ENCODE measurements at places on chromosomes 4 and X.

DNA sequence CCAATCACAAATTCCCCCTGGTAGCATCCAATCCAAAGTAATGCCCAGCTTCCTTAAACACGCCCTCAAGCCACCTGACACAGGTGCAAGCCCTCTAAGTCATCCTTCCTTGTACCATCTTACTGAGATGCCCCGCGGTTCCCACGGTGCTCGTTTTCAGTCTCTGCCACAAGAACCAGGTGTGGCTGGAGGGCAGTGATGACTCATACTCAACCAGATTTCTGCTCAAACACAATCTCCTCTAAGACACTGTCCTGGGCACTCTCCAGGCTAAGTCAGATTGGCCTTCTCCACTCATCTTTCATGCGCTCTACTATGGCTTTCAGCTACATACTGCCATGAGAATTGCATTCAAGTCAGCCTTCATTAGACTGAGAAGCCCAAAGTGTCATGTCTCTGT, 3.5 kb downstream of the SH3KBP1 start:
- DNase-seq, result no peak

GRCh38 chr4:73821325-73821724, 15.2 kb upstream of the CXCL6 start:
- DNase-seq, result no peak

- no peak for DNase-seq
These were observed 52.4 kb downstream of the ANOS1 start for GRCh38 chrX:8679550-8679949.

- DNase-seq, result no peak
These were observed 6.7 kb upstream of the ZNF41 start for GRCh38 chrX:47489507-47490275.

GRCh38 chr4:177771645-177772044, 329.4 kb upstream of the AGA start:
- no peak for DNase-seq

DNA sequence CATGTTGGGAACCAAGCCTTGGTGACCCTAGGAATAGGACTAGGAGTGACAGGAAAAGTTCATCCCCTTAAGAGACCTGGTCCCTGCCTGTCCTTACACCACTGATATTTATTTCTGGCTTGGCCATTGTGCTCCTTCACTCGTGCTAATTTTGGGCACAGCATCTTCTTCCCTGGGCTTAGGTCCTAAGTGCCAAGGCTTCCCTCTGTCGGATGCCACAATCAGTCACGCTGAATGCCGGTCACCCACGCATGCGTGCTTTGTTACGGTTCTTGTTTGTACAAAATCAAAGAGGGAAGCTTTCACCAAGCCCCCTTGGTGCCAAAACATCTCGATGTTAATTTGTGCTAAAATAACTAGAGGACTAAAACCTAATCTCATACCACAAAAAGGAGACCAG, 17.4 kb upstream of the MAP3K15 start:
- no peak for DNase-seq

GRCh38 chr4:123418351-123418931, 21.8 kb downstream of the SPRY1 start:
- DNase-seq, result peak; percentile 95

- DNase-seq, result no peak
These were observed 665.5 kb downstream of the CCSER1 start for GRCh38 chr4:90792696-90793095.

- peak; percentile 16 for DNase-seq
These were observed 16.3 kb downstream of the PTTG2 start for GRCh38 chr4:37976507-37976906.

DNA sequence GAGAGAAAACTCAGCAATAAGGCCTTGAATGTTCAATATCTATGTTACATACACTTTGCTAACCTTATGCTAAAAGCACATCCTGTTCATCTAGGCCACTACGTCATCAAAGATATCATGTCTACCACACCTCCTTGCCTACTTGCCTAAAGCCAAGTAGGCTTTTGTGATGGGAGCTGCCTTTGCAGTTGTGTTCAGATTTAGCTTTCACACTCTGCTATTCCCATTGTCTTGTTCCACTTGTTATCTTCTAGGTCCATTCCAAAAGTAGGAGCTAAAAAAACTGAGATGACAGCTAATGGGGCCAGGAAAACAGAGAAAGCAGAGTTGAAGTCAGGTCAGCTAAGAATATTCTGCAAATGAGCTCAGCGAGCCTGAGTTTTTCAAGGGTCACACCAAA, 153.6 kb upstream of the EDNRA start:
- DNase-seq, result peak; percentile 19

GRCh38 chrX:68438575-68438974, 5.3 kb upstream of the OPHN1 start:
- no peak for DNase-seq

DNA sequence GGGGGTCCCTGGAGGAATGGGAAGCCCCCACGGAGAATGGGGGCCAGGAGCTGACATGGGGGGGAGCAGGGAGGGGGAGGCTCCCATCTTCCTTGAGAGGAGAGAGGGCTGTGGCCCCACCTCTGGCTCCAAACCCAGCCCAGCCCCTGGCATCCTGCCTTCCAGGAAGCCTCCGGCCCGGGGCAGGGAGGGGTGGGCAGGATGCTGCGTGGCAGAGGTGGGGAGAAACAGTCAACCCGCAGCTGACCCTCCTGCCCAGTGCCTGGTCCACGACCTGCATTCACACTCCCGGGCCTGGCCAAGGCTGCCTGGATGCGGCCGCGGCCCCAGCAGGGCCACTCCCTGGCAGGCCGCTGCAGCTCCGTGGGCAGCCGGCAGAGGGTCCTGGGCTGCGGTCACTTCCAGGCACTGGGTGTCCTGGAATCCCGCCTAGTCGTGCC, 39.0 kb downstream of the CPLX1 start:
- DNase-seq, result no peak

GRCh38 chr4:102404431-102404969, 59.2 kb upstream of the SLC39A8 start:
- peak; percentile 60 for DNase-seq

DNA sequence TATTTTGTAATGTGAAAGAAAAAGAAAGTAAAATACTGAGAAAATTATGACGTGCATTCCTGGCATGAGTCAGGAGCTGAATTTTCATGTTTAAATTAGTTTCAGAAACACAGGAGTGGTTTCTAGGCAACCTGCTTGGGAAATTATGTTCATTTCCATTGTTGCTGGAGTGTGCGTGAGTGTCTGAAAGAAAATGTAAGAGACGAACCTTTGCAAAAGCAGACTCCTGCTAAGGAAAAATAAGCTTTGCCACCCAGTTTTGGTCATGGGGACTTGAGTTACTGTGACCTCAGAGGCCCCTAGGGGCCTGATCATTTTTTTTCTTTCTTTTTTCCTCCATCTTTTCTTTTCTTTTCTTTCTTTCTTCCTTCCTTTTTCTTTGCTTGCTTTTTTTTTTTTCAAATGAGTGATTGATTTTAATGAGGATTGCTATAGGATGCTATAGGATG, 18.8 kb upstream of the CHRNA9 start:
- peak; percentile 95 for DNase-seq

DNA sequence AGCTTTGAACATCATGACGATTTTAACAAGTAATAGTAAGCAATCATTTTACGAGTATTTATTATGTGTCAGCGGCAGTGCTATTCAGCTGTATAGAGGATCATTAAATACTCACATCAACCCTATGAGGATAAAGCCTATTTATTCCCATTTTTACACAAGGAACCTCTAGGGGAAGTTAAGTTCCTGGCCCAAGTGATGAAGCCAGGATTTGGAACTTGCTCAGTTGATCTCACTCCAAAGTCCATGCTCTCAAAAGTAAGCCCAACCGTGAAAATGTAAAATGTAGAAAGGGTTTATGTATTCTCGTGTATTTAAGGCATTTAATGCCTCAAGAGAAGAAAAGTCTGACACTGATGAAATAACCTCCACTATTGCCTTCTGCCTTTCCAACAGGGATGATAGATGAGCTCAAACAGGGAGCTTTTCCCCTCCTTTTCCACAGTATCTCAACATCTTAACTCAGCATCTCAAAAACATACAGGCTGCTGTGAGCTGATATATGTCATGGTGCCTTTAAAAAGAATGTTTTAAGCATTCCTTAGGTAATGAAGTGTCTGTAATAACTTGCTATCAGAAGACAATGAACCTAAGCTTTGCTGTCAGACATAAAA, 35.0 kb upstream of the PLA2G12A start:
- no peak for DNase-seq

DNA sequence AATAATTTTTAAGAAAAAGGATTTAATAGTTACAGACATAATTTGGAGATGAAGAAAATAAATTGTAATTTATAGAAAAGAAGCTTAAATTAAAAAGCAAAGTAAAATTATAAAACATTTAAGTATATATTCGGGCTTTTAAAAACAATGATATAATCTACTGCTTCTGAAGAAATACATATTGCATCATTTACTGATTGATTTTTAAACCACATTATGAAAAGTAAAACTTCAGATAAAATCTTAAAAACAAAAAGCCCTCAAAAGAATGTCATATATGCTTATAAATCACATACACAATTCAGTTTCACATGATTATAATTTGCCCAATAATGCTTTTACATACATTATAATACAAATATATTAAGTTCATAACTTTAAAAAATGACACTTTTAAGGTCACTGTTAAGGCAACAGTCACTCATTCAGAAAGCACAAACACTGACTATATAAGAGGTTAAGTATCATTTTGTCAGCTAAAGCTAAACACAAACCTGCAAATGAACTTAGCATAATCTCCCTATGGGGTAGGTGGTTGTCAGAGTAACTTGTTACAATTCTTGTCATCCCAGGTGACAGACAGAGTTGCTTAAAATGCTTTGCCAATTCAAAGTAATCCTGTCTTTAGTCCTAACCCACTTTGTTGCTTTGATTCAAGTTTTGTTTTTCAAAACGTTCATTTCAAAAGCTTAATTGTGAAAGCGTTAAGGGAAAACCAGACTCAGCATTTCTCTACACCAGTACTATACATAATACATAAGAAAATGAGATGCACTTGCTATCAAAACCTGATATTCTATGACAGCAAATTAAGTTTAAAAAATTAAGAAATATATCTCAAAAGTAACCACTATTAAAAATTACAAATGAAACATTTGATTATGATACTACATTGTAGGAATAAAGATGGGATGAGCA, 90.6 kb upstream of the MAB21L2 start:
- no peak for DNase-seq

DNA sequence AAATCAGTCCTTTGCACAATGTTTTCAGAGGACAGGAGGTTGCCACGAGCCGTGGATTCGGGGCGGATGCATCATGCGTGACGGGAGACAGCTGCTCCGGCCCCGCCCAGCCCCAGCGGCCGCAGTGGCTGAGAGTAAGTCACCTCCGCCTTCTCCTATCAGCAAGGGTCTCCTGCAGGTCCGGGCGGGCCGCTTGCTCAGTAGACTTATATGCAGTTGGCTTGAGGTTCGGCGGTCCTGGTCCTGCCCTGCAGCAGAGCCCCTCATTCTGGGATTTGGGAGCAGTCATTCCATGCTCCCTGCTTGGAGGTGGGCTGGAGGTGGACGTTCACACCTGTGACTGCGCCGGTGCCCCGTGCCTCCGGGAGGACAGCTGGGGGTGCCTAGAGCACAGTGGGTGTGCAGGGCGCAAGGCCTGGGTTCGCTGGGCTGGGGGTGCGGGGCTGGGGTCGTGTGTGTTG, 86.3 kb upstream of the ADRA2C start:
- no peak for DNase-seq
